ENCODE measurements at places on chromosomes 4 and X.

- DNase-seq = no peak
Measured at GRCh38 chr4:1637580-1638271, 46.4 kb downstream of the FAM53A start.

- DNase-seq = no peak
Measured at GRCh38 chr4:76125816-76126215, 22.4 kb downstream of the NUP54 start.

DNA sequence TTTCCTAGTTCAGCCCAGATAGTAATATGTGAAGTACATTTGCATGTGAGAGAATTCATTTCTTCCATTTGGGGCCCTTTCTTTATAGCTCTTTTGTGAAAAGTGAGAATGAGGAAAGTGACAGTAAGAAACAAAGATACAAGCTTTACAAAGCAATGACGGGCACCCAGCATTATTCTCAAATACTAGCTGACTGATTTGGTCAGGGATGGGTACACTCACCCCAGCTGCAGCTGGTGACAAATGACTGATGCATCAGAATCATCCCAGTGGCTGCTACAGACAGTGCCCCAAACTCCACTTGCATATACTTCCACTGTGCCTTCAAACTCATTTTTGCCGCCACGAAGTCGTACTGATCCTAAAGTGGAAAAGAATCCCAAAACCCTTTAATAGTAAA is 14.8 kb downstream of the PRSS12 start:
- peak; percentile 76 for DNase-seq

- DNase-seq = no peak
Measured at GRCh38 chr4:1377606-1378261, 28.5 kb downstream of the NKX1-1 start.

DNA sequence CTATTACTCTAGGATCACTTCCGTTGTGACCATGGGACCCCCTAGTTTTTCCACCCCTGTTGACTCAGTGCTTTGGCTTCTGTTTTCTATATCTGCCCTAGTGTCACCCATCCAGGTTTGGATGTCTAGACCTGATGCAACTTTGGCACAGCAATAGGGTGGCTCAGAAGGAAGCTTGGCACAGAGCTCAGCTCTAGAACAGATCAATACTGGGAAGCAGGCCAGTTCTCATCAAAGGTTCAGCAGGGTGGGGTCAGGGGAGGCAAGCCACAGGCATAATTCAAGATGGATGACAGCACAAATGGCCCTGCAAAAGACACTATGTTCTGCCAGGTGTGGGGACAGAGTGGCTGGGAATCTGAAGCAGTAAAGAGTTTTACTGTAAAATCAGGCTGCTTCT is 74.2 kb upstream of the EGFL6 start:
- no peak for DNase-seq

DNA sequence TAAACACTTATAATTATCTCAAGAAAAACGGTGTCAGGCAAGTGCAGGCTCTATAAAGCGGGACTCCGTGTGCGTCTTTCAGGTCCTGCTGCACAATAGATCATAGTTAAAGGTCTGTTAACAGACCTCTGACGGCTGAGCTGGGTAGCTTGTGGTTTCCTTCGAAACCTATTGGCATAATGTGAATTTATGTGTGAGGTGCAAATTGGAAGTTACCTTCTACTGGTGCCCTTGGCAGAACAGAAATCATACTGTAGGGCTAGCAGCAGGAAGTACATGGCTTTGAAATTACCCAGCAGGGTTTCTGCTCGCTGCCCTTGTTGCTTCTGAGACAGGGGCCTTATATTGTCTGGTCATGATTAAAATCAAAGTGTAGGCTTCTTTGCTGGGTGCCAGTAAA is 216.4 kb upstream of the HAND2 start:
- DNase-seq = no peak

DNA sequence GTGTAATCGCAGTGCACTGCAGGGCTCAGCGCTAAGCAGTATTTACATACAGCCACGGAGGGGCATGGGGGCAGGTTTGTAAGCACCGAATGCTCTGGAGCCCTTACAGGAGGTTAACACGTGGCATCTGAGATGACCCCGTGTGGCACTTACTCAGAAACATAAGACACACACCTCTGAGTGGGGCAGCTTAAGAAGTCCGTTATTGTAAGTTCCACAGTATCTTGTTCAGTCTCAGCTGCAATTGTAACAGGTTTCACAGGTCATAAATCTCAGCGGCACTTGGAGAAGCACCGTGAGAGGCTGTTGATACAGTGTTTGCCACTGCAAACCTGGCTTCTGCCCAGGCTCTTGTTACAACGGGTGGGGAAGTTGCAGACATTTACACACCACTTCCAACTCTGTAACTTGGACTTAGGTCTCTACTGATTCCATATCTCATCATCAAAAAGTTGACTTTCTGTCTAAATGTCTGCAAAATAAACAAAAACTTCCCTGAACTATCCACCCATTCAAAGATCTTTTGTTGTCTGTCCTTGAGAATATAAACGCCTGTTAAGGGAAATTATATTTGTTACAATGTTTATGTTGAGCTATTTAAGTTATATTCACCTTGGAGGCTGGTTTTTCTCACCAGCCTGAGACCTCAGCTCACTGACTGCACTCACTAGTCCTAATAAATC is 10.3 kb downstream of the CPLX1 start:
- no peak for DNase-seq

Data from ELR (cell line).